Stimulated activated CD4-positive, alpha-beta T cell treated with anti-CD3 and anti-CD28 coated beads, Interleukin-2, amount 100 ng/mL, for 24 hours (primary cell): ENCODE measurements at places on chromosomes 7 and 10.

DNA sequence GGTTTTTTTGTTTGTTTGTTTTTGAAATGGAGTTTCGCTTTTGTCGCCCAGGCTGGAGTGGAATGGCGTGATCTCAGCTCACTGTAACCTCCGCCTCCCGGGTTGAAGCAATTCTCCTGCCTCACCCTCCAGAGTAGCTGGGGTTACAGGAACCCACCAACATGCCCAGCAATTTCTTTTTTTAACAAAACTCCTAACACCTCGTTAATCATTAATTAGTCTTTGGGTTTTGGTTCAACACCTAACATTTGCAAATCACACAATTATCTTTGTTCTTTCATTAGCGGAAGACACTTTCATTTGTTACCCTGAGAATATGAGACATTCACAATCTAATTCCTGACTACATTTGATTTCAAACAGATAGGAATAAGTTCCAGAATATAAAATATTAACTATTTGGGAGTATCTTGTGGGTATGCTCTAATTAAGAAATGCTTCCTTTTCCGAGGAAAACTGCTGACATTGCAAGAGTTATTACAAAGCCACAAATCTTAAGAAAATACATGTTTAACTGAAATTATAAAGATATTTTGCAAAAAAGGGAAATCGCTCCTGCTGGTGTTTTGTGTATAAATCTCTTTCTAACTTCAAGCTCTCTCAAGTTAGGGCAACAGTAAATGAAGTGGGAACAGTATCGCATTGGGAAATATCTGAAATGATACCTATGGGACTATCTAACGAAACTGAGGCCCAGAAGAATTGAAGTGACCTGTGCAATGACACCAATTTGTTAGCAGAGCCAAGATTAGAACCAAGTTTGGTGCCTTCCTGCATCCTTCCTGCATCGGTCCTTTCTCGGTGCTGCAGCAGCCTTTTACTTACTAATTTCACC is 1.2 kb upstream of the LSM8 start:
- DNase-seq, result no peak

GRCh38 chr10:4109469-4109868 is 324.5 kb upstream of the KLF6 start:
- DNase-seq, result no peak

DNA sequence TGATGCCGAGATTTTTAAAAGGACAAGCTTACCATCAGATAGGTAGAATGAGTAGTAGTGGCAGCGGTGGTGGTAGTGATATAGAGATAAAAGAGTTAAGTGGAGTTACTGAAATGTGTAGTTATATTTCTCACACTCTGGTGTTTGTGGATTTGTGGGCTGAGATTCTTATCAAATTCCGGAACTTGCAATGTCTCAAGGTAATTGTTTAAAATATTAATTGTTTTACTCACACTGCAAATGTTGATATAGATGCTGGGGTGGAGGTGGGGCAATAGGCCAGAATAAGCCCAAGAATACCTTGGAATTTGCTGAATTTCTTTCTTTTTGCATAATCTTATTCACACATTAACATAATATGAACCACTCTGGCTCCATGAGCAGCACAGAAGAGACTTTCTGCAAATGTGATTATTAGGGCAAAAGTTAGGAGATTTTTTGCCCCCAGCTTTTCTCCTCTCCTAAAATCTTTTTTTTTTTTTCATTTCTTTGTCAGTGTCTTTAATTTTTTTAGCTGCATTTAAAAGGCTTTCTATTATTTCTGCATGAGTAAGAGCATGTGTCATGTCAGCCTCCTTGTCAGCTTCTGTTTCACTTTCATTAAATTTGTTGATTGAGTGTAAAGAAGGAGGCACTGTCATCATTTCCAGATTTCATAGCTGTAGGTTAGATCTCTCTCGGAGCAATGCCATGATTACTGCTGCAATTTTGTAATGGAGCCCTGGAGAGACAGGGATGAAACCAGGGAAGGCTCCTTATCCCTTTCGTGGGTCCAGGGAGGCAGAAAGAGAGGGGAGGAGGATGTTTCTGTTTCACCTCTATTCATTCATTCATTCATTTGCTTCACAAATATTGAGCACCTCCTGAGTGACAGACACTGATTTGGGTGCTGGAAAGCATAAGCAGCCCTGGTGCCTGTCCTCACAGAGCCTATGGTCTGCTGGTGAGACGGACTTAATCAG is 13.1 kb upstream of the SGMS1 start:
- no peak for DNase-seq

DNA sequence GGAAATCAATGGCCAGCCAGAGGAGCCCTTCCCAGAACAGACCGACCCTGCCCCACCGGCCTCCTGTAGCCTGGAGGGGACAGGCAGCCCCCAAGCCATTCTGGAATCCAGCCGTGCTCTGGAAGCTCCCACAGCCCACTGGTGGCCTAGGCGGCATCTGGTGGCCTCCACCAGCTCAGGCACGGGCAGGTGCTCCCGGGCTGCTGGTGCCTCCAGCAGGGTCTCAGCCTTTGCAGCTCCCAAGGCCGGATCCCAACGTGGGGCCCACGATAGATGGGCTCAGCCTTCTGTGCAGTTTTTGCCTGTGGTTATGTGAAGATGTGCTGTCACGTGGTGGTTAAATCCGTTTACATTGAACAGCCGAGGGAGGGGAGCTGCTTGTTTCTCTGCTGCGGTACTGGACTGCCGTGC is 44.4 kb downstream of the JAKMIP3 start:
- no peak for DNase-seq

- DNase-seq, result no peak
Measured at GRCh38 chr7:16978358-16979244, 96.8 kb upstream of the AGR3 start.
